Keratinocyte (primary cell): ENCODE measurements at places on chromosomes 6 and 20. TPM values are rescaled to one million over a fixed set of nuclear protein-coding genes. Genes with fewer than 3 reads are reported as not detected.
A peak's percentile ranks its signal among the peaks of the same experiment; 100 is the strongest.

DNA sequence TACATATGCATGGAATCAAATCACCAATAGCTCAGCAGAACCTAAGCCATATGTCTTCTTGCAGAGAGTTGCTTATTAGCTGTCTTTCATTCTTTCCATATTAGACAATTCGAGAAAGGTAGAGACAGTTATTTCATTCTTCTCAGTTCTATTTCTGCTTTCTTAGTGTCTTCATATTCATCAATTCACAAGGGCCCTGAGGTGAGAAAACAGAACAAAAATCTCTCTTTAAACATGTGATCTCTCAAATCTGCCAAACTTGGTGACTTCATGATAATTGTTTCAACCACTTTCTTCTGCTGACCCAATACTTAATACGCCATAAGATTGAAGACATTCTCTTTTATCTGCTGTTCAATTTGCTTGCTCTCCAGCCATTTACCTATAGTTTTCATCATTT is 229.7 kb upstream of the MARCKS start:
- no peaks in the 10 kb centered on the region for H3K27me3 ChIP-seq
- H3K4me1 ChIP-seq, result peaks cover 21% of the 10 kb centered on the region
- no peak overlapping the region for H3K4me3 ChIP-seq

- no peak overlapping the region for H3K4me3 ChIP-seq
- H3K27ac ChIP-seq, result no peak overlapping the region
- H3K27me3 ChIP-seq, result no peaks in the 10 kb centered on the region
- H3K4me1 ChIP-seq, result no peaks in the 10 kb centered on the region
Observed at GRCh38 chr20:42483730-42484303, 705.9 kb downstream of the PTPRT start.

GRCh38 chr6:38393986-38394385 is 245.7 kb downstream of the BTBD9 start:
- no peak for DNase-seq
- H3K27me3 ChIP-seq, result no peaks in the 10 kb centered on the region
- no peak overlapping the region for H3K27ac ChIP-seq
- peaks cover 18% of the 10 kb centered on the region for H3K4me1 ChIP-seq
- H3K36me3 ChIP-seq, result no peaks in the 10 kb centered on the region
- no peak overlapping the region for H3K4me3 ChIP-seq

PRSS35 gene
- polyA plus RNA-seq, result 0.04 to 0.05 TPM in 2 of 3 replicates, not detected in the other

GRCh38 chr6:102389994-102390393 is 996.5 kb downstream of the GRIK2 start:
- H3K27me3 ChIP-seq, result no peaks in the 10 kb centered on the region
- H3K4me1 ChIP-seq, result peaks cover 13% of the 10 kb centered on the region
- no peak overlapping the region for H3K4me3 ChIP-seq
- H3K27ac ChIP-seq, result no peak overlapping the region
- no peaks in the 10 kb centered on the region for H3K36me3 ChIP-seq

DNA sequence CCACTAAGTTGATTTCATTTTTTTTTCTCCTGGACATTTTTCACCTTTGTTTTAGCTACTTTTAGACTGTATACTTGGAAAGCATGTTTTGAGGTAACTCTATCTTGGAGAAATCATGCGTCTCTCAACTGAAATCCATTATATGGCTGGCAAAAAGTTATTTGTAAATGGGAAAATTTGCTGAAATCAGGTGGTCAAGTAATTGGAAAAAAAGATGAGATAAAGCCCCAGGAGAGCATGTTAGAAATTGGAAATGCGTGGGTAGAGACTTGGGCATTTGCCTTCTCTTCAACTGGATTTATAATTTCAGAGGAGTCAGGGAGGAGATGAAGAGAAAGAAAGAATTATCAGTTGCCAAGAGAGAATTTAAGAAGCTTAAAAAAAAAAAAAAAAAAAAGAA is 217.1 kb upstream of the MAP3K7 start:
- H3K4me3 ChIP-seq, result no peak overlapping the region
- H3K27ac ChIP-seq, result no peak overlapping the region
- H3K27me3 ChIP-seq, result no peaks in the 10 kb centered on the region
- no peaks in the 10 kb centered on the region for H3K4me1 ChIP-seq

DNA sequence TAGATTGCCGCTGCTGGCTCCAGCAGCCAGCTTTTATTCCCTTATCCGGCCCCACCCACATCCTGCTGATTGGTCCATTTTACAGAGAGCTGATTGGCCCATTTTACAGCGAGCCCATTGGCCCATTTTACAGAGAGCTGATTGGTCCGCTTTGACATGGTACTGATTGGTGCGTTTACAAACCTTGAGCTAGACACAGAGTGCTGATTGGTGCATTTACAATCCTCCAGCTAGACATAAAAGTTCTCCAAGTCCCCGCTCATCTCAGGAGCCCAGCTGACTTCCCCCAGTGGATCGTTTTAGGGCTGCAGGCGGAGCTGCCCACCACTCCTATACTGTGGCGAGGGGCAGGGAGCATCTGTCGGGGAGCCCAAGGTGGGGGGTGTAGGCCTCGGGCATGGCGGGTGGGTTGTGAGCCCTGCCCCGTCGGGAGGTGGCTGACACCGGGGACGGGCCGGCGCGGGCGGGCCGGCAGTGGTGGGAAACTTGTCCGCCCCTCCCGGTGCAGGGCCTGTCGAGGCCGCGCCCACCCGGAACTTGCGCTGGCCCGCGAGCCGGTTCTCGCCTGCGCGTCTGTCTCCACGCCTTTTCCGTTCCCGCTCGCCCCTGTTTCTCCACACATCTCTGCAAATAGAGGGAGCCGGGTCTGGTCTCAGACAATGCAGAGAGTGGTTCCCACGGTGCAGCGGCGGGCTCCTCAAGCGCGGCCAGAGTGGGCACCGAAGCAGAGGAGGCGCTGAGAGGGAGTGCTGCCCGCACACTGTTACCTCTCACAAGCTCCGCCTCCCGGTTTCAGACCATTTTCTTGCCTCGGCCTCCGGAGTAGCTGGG is 86.1 kb upstream of the STMND1 start:
- no peaks in the 10 kb centered on the region for H3K27me3 ChIP-seq
- H3K27ac ChIP-seq, result no peak overlapping the region
- no peak for DNase-seq
- H3K4me1 ChIP-seq, result peaks cover 20% of the 10 kb centered on the region

DNA sequence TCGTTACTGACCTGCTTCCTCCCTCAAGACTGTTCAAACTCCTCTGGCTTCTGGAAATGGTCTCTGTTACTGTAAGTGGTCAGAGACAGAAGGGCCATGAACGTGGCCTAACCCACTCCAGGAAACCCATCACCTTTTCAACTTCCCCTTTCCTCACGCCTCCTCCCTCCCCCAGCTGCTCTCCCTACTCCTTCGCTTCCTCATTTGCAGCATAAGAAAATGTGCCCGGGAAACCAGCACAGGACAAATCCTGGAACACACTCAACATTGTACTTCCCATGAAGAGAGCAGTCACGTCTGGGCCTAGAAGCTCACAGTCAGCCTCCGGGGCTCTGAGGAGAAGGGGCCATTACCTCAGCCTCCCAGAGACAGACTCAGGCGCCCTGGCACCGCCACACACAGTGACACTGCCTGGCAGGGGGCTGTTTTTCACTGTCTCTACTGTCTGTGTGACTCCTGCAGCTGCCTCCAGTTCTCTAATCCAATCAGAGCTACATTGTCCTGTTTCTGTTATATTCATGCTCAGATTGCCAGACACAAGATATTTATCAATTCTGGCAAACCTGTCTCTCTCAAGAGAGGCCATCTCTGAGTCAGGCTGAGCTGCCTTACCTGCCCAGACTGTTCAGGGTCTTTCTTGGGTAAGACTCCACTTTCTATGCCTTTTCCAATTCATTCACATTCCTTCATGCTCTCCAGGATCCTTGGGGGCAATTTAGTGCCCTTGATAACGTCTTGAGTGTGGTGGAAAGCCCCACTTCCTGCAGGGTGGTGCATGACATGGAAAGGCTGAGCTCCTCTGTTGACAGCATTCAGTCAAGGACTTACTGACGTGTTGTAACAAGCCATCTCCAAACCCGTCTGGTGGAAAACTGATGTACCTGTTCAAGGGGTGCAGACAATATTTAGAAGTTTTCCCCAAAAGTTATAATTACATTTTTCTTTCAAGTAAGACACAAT is 242.2 kb downstream of the HIVEP2 start:
- H3K27me3 ChIP-seq, result no peaks in the 10 kb centered on the region
- H3K27ac ChIP-seq, result peak overlapping the region; percentile 33
- peaks cover 12% of the 10 kb centered on the region for H3K4me1 ChIP-seq
- no peak for DNase-seq
- no peaks in the 10 kb centered on the region for H3K36me3 ChIP-seq
- no peak overlapping the region for H3K4me3 ChIP-seq

- peak overlapping the region; percentile 72 for H3K27ac ChIP-seq
- DNase-seq, result no peak
- no peaks in the 10 kb centered on the region for H3K27me3 ChIP-seq
- H3K4me1 ChIP-seq, result peaks cover 78% of the 10 kb centered on the region
- H3K36me3 ChIP-seq, result peaks cover 20% of the 10 kb centered on the region
- H3K4me3 ChIP-seq, result peak overlapping the region; percentile 61
Observed at GRCh38 chr20:31716351-31716750, 6.3 kb downstream of the BCL2L1 start.

GPR6 gene
- polyA plus RNA-seq, result not detected in 3 replicates

- H3K4me3 ChIP-seq, result peak overlapping the region; percentile 86
- no peaks in the 10 kb centered on the region for H3K27me3 ChIP-seq
- peaks cover 15% of the 10 kb centered on the region for H3K4me1 ChIP-seq
- no peak for DNase-seq
- H3K27ac ChIP-seq, result peak overlapping the region; percentile 73
Observed at GRCh38 chr6:26172608-26172968, 85.4 kb downstream of the HFE start.

TRERF1 gene
- 3.2 to 4.8 TPM (median 4.5 TPM) in 3 replicates for polyA plus RNA-seq

EFHC1 gene
- 9.6 to 20.5 TPM (median 15.8 TPM) in 3 replicates for polyA plus RNA-seq

LCA5 gene
- 0.87 to 1.6 TPM (median 1.0 TPM) in 3 replicates for polyA plus RNA-seq

SLC26A8 gene
- 0.02 to 0.18 TPM (median 0.04 TPM) in 3 replicates for polyA plus RNA-seq

HECA gene
- polyA plus RNA-seq, result 7.7 to 12.3 TPM (median 9.2 TPM) in 3 replicates

- H3K4me3 ChIP-seq, result no peak overlapping the region
- H3K27ac ChIP-seq, result no peak overlapping the region
Observed at GRCh38 chr20:9458138-9458796, 56.1 kb upstream of the LAMP5 start.

- H3K27me3 ChIP-seq, result no peaks in the 10 kb centered on the region
- H3K27ac ChIP-seq, result no peak overlapping the region
- H3K4me3 ChIP-seq, result no peak overlapping the region
- H3K36me3 ChIP-seq, result no peaks in the 10 kb centered on the region
- no peak for DNase-seq
Observed at GRCh38 chr6:4981761-4982160, 22.1 kb downstream of the RPP40 start.

BPIFB2 gene
- polyA plus RNA-seq, result not detected in 3 replicates

RPS18 gene
- 5,669 to 7,560 TPM (median 6,374 TPM) in 3 replicates for polyA plus RNA-seq

DNA sequence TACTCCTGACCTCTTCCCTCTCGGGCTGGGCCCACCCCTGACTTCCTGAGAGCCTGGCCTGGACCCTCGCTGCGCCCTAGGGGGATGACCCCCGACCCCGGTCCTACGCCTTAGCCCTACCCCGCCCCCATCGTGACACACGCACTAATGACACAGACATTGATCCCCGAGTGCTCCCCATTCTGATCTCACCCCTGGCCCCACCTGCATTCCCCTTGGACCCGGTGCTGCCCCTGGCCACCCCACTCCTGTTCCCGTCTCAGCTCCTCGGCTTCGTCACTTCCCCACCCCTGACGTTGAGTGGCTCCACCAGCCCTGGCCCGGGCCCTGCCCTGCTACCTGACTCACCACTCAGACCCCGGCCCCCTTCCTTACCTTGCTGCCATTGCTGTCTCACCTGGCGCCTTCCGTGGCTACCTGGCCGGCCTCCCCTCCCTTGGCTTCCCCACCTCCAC is 12.1 kb downstream of the RBCK1 start:
- no peaks in the 10 kb centered on the region for H3K4me1 ChIP-seq
- H3K36me3 ChIP-seq, result peaks cover 42% of the 10 kb centered on the region
- no peaks in the 10 kb centered on the region for H3K27me3 ChIP-seq

DNA sequence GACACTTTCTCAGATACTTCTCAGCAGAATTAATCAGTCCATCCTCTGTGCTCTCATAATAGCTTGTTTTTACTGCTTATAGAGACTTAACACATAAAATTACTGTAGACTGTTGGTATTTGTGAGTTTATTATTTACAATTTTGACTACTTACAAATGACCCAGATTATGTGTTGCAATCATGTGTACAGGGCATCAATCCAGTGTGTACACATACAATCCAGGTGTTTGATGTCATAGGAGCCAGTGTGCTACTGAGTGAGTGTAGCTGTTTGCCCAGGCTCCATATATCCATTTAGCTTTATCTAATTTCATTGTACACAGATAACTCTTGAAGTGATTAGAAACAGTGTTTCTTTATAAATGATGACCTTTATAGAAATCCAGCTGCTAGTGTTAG is 31.3 kb downstream of the TRMT11 start:
- H3K27me3 ChIP-seq, result no peaks in the 10 kb centered on the region
- H3K4me1 ChIP-seq, result no peaks in the 10 kb centered on the region
- no peak overlapping the region for H3K4me3 ChIP-seq
- H3K36me3 ChIP-seq, result peaks cover 5% of the 10 kb centered on the region

- no peaks in the 10 kb centered on the region for H3K27me3 ChIP-seq
- no peak overlapping the region for H3K27ac ChIP-seq
- no peaks in the 10 kb centered on the region for H3K4me1 ChIP-seq
- H3K4me3 ChIP-seq, result no peak overlapping the region
Observed at GRCh38 chr6:20168690-20169089, 43.6 kb downstream of the MBOAT1 start.

E2F1 gene
- polyA plus RNA-seq, result 1.3 to 3.4 TPM (median 2.8 TPM) in 3 replicates

SLC24A3 gene
- polyA plus RNA-seq, result 0.17 to 0.37 TPM (median 0.36 TPM) in 3 replicates

DNA sequence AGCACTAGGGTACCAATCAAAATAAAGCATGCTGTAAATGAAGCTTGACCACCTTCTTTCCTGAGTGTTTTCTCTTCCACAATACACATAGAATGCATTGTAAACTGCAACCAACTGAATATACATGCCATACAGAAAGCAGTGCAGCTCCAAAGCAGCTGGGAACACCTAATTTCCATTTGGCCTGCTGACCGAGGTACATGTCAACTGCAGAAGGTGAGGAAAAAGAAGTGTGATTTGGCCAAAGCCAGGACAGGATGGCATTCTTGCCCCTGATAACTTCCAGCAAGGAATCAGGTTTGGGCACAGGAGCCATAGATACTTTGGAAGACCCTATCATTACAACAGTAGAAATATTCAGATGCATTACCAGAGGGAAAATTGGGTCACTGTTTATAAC is 258.4 kb downstream of the SLC35F1 start:
- no peaks in the 10 kb centered on the region for H3K27me3 ChIP-seq
- DNase-seq, result no peak
- H3K27ac ChIP-seq, result no peak overlapping the region
- no peaks in the 10 kb centered on the region for H3K4me1 ChIP-seq
- no peaks in the 10 kb centered on the region for H3K36me3 ChIP-seq

DNA sequence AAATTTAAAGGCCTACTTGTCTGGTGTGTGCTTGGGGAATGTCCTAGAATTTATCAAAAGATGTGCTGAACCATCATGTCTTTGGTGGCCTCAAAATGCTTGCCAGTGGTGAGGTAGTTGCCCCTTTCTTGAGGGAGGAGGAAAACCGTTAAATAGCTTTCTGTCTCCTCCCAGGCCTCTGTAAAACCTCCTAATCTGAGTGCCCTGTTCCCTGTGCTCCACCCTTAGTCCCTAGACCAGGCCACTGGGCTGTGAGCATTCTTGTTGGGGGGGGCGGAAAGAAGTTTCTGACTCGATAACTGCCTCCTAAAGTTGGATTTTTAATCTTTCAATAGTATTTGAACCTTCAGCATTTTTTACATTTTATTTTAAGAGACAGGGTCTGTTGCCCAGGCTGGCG is 23.1 kb downstream of the JARID2 start:
- H3K4me3 ChIP-seq, result no peak overlapping the region
- H3K27ac ChIP-seq, result no peak overlapping the region
- no peaks in the 10 kb centered on the region for H3K27me3 ChIP-seq

GRCh38 chr6:7939864-7940228 is 29.3 kb upstream of the TXNDC5 start:
- DNase-seq, result no peak
- H3K4me3 ChIP-seq, result no peak overlapping the region
- H3K27me3 ChIP-seq, result no peaks in the 10 kb centered on the region

GRCh38 chr6:154453329-154453728 is 57.2 kb downstream of the CNKSR3 start:
- no peak for DNase-seq
- H3K36me3 ChIP-seq, result no peaks in the 10 kb centered on the region
- H3K27ac ChIP-seq, result no peak overlapping the region
- no peak overlapping the region for H3K4me3 ChIP-seq
- H3K4me1 ChIP-seq, result peaks cover 8% of the 10 kb centered on the region
